ENCODE measurements at places on chromosomes 6 and 20.

GRCh38 chr6:149683256-149683859, 34.5 kb downstream of the LATS1 start:
- no peak for DNase-seq

DNA sequence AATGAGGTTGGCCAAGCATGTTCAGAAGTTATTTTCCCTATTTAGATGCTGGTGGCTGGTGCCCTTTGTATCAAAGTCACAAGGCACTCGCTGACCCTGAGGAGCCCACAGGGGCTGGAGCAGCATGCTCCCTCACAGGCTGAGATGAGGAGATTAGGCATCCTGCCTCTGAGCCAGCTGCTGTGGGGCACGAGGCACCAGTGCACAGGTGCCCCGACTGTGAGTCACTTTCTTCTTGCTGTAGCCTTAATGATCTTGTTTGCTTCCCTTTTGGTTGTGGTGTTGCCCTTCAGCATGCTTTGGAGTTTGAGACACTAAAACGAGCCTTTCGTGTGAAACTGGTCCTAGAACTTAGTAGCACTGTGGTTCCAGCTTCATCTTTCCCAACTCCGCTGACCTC, 4.3 kb downstream of the PSMG4 start:
- no peak for DNase-seq

GRCh38 chr6:14284969-14285590, 167.5 kb downstream of the CD83 start:
- DNase-seq = no peak

GRCh38 chr20:26207237-26207966, 510.7 kb upstream of the ZNF337 start:
- no peak for DNase-seq

- DNase-seq = no peak
These were observed 102.7 kb upstream of the AHI1 start for GRCh38 chr6:135600086-135600702.

- DNase-seq = no peak
These were observed 363.6 kb downstream of the RFPL4B start for GRCh38 chr6:112710710-112711109.

DNA sequence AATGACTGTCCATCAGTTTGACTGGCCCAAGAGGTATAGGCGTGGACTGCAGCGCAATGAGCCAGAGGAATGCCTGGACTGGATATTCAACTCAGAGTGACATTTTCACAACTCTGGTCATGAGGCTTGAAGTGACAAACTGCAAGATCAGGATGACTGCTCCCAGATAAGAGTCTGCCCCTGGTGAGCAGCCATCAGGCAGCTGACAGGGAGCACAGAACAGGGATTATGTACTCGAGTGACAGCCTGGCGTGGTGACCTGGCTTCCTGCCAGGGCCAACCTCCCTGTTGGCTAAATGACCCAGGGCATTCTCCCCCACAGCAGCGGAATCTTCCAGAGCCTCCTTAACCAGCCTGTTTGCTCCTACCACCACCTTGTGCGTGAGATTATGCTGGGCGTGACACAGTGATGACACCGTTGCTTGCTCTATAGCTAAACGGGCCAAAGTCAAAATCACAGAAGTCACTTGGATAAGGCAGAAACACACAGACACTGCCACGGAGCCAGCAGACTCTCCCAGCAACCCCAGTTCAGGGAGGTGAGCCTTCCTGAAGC, 209.1 kb upstream of the JARID2 start:
- no peak for DNase-seq

- DNase-seq = no peak
These were observed 28.5 kb upstream of the MRPS18A start for GRCh38 chr6:43716099-43716498.

- no peak for DNase-seq
These were observed 8.0 kb downstream of the RNF217 start for GRCh38 chr6:124970243-124970642.

- no peak for DNase-seq
These were observed 10.6 kb downstream of the PYGB start for GRCh38 chr20:25258476-25258805.

- DNase-seq = no peak
These were observed 47.0 kb upstream of the BMP5 start for GRCh38 chr6:55922406-55922805.

- no peak for DNase-seq
These were observed 12.2 kb upstream of the C6orf118 start for GRCh38 chr6:165321555-165322145.

- no peak for DNase-seq
These were observed 723 bp upstream of the ZNF451 start for GRCh38 chr6:57089265-57089664.

DNA sequence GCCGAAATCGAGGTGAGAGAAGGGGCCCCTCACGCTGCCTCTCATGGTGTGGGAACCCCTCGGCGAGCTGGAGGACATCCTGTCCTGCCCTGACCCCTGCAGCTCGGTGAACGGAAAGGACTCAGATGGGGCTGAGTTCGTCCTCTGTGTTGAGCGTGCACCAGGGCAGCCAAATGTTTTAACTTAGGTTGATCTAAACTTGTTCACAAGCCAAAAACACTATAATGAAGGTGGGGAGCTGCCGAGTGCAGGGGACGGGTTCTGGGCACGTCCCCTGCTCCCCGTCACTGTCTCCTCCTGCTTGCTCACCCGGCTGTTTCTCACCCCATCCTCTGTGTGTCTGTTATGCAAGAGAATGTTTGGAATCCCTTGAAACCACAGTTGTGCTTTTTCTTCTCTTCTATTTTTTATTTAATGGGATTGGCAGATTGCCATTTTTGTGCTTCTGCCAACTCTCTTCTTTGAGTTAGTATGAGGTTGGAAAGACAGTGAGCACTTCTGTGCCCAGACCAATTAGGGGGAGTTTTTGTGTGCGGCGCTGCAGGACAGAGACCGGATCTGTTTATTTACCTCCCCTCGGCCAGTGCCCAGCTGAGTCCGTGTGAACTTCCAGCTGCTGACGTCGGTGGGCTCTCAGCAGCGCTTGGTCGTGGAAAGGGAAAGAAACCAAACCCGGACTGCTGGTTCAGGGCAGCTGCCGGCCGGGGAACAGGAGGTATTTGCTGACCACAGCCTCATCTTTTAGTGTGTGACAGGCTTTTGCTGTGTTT, 158.1 kb downstream of the DTNBP1 start:
- DNase-seq = no peak

DNA sequence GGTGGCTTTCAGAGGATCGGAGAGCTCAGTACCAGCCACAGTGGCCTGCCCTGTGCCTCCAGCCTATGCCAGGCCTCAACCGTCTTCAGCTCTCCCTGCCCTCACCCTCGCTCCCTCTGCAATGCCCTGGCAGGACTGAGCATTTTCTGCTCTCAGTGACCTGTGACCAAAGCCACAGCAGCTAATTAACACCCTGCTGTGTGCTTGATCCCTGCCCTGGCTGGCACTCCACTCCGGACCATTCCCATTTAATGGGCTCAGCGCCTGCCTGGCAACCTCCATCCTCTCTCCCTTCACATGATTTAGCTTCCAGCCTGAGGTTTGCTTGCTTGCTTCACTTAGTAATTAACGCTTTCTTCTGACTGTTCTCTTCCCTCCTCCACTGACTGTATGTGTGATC, 287.5 kb downstream of the LRFN2 start:
- DNase-seq = no peak

DNA sequence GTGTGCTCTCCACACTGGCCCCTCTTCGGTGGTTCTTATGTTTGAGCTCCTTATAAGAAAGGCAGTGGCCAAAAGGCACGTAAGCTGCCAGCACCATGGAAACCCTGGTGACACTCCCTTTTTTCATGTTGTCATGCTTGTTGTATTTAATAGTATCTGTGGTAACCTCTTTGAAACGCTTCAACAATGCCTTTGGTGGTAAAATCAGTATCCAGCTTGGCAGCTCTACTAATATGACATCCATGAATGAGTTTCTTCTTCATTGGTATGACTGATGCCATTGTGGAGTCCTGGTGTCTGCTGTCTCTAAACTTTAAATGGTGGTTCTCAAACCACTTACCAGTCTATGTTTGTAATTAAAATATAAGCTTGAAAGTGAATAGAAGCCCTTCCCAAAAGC, 10.7 kb upstream of the MYLK2 start:
- no peak for DNase-seq

GRCh38 chr6:134994431-134994830, 44.5 kb upstream of the ALDH8A1 start:
- no peak for DNase-seq

GRCh38 chr6:43490523-43490939, 13.2 kb downstream of the TJAP1 start:
- DNase-seq = no peak

- no peak for DNase-seq
These were observed 26.2 kb downstream of the SLCO4A1 start for GRCh38 chr20:62668441-62669027.

GRCh38 chr20:53208110-53208832, 236.1 kb downstream of the TSHZ2 start:
- DNase-seq = no peak

- no peak for DNase-seq
These were observed 24.6 kb upstream of the C20orf204 start for GRCh38 chr20:64011366-64011779.

GRCh38 chr20:62532921-62533320, 57.1 kb upstream of the GATA5 start:
- no peak for DNase-seq

GRCh38 chr6:131636880-131637792, at the start of gene ENPP3:
Gene ENPP3, plus strand, starts transcription at chr6:131637302. Its CDS starts 83 bp downstream, at chr6:131637385.
- DNase-seq = no peak

DNA sequence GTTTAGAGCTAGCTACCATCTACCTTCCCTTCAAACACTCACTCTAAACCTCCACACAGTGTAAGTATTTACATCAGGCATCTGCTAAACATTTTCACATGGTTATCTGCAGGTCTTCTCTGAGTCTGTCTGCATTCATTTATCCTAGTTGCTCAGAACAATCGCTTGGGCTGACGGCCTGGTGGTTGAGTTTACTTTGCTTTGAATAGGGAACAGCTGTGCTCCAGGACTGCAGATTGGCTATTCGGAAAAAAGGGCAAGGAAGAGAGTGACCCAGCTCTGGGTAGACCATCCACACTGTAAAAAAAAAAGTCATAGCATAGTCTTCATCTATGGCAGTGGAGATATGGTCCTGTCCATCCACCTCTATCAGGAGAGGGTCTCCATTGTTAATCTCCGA, 115.3 kb upstream of the ESR1 start:
- no peak for DNase-seq

DNA sequence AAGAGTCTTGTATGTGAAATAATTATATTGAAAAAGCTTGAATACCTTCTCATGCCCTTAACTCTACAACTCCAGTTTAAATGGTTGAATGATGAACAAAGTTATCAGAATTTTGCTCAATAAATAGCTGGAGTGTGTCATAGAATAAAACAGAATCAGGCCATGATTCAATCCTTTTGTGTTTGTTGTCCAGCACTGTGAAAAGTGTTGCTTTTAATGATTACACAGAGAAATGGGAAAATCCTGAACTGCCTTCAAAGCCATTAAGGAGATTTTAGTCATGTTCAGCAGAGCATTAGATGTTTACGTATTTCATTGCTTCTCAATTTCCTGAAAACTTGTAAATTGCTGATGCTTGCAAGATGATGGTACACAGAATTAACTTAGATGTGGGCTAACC, 262.9 kb upstream of the BTBD3 start:
- DNase-seq = no peak

DNA sequence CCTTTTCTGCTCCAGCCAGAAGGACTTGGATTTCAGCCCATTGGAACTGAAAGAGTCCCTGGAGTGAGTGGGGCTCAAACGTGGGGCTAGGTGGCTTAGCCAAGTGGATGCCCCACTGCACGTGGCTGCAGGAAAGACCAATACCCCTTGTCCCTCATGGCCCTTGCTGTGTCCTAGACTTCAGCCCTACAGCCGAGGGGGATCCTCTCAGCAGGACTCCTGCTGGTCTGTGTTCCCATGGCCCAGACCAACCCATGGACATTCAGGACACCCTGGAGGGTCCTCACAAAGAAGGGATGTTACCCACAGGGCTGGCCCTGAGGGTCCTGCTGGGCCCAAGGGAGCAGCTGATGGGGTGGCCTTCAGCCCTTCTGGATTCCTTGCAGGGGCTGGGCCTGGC, 30.0 kb upstream of the PHACTR3 start:
- DNase-seq = no peak

DNA sequence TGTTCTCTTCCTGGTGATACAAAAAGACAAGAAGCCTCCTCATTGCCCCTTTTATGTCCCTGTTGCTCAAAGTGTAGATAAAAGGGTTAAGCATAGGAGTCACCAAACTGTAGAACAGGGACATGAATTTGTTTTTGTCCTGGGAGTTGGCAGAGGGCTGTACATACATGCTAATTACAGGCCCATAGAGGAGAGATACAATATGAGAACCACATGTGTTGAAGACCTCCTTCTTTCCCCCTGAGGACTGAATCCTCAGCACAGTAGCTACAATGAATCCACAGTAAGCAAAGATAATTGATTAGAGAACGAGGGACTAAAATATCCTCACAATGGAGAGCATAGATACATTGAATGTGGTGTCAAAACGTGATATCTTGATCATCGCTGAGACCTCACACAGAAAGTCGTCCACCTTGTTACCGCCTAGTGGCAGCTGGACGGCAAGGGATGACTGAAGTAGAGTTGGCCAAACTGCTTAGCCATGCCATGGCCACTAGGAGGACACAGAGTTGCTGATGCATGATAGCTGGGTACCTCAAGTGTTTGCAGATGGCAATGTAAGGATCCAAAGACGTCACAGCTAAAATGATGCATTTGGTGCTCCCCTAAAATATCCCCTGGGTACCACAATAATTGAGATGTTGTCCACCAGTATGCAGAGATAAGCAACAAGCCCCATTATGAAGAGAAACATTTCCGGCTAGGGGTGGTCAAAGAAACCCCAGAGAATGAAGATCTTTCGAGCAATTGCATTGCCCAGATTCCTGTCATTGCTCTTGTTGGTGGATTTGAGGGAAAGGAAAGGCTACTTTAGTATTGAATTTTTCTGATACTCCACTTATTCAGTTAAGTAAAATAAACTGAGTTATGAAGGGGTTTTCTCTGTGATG, 15.0 kb downstream of the OR2B3 start:
- peak; percentile 3 for DNase-seq

- no peak for DNase-seq
These were observed 65.4 kb downstream of the ARHGAP18 start for GRCh38 chr6:129644567-129645015.

DNA sequence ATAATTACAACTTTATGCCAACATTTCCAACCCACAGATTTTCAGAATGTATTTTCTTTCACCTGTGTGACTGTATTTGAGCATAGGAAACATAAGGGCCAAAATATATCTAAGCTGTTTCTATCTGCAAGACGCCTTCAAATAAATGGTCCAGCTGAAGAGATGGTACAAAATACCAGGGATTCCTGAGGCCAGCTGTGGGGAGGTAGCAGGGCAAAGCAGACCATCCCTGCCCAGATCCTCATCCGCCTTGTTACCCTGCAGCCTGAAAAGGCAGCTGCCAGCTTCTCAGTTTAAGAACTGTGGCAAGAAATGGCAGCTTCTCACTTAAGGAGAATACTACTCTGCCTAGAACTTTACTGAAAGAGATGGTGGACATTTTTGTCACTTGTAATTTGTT, 143.3 kb downstream of the KHDC1L start:
- DNase-seq = no peak

GRCh38 chr6:7433121-7433617, 43.6 kb downstream of the RIOK1 start:
- DNase-seq = no peak

- no peak for DNase-seq
These were observed 496.8 kb upstream of the JAG1 start for GRCh38 chr20:11170565-11170964.

Data from activated CD4-positive, alpha-beta T cell treated with anti-CD3 and anti-CD28 coated beads, Interleukin-2, Interleukin-4, amounts not matched to agents 100 ng/mL and 50 ng/mL, durations not matched to agents 16 hours and 8 hours (primary cell).